ENCODE measurements at places on chromosomes 1 and 21.
A peak's percentile ranks its signal among the peaks of the same experiment; 100 is the strongest.

DNA sequence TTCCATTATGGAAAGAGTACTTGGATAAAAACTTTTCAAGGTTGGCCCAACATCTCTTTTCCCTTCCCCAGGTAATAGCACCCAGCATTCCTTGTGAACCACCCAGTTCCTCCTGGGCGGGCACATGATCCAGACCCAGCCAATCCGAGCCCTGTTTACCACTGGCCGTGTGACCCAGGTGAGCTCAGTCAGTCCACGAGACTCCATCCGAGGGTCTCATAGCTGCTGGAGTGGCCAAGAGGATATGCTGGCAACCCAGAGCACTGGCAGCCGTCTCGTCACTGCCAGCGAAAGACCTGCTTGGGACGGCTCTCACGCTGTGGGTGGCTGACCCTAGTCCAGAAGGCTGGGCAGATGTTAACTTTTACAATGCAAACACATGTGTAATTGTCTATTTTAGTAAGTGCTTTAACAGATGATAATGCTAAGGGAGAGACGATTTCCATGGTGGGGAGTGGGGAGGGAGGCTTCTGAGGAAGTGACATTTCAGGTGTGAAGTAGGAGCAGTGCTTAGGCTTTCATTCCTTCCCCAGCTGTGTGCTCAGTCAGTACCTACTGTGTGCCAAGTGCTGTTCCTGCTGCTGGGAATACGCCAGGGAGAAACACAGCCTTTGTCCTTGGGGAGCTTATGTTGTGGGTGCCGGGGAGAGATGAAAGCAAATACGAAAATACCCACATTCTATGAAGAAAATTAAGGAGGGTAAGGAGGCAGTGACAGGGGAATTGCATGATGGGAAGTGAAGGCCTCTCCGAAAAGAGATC, 24.5 kb downstream of the PARK7 start:
- no peak for DNase-seq

DNA sequence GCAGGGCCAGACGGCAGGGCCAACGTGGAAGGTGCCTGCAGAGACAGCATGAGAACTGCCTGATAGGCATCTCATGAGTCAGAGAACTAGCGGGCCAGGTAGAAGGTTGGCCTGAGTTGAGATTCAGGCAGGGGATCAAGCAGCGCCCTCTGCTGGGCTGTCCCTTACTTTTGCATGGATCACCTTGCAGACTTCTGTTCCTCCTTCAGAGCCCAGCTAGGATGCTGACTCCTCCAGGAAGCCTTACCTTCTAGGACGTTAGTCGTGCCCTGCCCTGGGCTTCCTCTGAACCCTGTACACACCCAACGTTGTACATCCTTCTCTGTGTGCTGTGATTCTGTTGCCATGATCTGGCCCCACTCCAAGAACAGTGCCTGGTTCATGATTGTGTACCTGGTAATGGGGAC, 231.3 kb upstream of the VAMP3 start:
- DNase-seq = peak; percentile 64

DNA sequence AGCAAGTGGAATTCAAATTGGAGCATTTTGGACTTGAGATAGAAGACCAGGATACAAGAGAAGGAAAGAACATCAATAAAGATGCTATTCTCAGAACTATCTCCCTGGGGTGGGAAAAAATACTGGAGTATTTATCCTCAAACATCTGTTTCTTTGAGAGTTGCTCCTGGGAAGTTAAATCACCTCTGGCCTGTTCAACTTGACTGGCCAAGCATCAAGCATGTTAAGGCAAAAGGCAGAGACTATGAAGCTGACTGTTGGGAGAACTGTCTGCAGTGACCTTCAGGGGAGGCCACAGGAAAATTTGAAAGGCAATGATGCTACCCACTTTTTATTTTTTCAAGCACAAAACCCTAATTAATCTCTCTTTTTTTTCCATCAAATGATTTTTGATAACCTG, 239.0 kb downstream of the NTNG1 start:
- no peak for DNase-seq

- DNase-seq = no peak
Observed at GRCh38 chr1:153141377-153141776, 9.3 kb downstream of the SPRR2G start.

- no peak for DNase-seq
Observed at GRCh38 chr1:37068897-37069296, 34.6 kb upstream of the GRIK3 start.

- no peak for DNase-seq
Observed at GRCh38 chr1:232675260-232675659, 45.3 kb upstream of the SIPA1L2 start.

DNA sequence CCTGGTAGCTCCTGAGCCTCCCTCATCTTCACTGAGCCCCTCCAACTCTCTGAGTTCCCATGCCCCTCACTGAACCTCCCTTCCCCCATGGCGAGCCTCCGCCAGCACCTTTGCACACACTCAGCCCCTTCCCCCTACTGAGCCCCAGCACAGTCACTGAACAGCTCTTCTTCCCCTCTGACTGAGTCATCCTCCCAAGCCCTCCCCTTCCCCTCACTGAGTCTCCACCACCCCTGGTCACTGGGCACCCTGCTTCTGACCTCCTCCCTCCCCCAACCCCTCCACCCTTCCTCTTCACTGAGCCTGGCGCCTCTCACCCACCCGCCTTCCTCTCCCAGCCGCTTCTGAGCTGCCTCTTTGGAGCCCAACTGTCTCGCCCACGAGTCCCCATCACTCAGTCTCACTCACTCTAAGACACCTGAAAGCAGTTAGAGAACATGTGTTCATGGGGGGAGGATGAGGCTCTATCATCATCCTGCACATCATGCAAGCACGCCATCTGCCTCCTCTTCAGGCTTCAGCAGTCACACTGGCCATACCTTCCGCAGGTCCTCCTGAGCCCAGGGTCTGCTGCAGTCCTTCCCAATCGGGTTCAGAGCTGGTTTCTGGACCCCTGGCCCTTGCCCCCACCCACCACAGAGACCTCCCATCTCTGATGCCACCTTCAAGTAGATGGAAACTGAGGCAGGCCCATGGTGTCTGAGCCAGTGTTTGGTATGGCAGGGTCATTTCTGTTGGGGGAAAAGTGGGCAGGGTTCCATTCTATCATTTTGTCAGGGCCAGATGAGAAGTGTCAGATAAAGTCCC, 2.0 kb upstream of the TRNP1 start:
- no peak for DNase-seq

DNA sequence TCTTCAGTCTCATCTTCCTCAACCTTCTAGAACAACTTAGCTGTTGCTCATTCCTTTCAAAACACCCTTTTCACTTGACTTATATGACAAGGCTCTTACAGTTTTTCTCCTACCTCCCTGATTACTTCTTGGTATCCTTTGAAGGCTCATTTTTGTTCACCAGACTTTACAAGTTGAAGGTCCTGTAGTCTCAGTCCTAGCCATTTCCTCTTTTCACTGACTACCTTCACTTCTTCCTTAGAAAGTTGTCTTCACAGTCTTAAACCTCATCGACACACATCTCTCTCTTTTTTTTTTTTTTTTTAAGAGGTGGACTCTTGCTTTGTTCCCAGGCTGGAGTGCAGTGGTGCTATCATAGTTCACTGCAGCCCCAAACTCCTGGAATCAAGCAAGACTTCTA, 6.6 kb upstream of the TP53BP2 start:
- no peak for DNase-seq
